Activated CD8-positive, alpha-beta memory T cell treated with anti-CD3 and anti-CD28 coated beads, Interleukin-2, amount 10 ng/mL, durations not matched to agents 7 days and 5 days (primary cell): ENCODE measurements at places on chromosomes 4 and X. TPM values are rescaled to one million over a fixed set of nuclear protein-coding genes. Genes with fewer than 3 reads are reported as not detected.

- peaks cover 2% of the 10 kb centered on the region for H3K27me3 ChIP-seq
- no peaks in the 10 kb centered on the region for H3K4me1 ChIP-seq
- no peaks in the 10 kb centered on the region for H3K36me3 ChIP-seq
- no peak overlapping the region for H3K27ac ChIP-seq
- no peak overlapping the region for H3K4me3 ChIP-seq
- DNase-seq, result peak; percentile 52
These were observed 19.2 kb downstream of the SUPT20HL2 start for GRCh38 chrX:24294619-24295018.

DNA sequence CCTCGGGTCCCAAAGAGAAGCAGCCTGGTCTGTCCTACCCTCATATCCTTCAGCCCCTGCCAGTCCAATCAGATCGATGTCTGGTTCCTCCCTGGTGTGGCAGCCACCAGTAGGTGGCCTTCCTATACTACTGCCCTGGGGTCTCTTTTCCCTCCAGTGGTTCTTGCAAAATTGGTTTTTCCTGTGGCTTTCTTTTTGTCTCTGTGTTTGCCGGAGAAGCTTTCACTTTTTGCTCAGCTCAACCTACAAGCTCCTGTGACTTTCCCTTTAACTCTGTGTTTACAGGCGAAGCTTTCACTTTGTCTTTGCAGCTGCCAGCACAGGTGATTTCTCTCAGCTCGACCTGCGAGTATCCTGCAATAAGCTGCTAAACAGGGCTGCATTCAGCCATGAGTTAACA is 46.8 kb downstream of the UGT2A3 start:
- no peaks in the 10 kb centered on the region for H3K27me3 ChIP-seq
- H3K4me3 ChIP-seq, result no peak overlapping the region
- no peaks in the 10 kb centered on the region for H3K4me1 ChIP-seq
- no peaks in the 10 kb centered on the region for H3K36me3 ChIP-seq
- H3K27ac ChIP-seq, result no peak overlapping the region
- no peak for DNase-seq

DNA sequence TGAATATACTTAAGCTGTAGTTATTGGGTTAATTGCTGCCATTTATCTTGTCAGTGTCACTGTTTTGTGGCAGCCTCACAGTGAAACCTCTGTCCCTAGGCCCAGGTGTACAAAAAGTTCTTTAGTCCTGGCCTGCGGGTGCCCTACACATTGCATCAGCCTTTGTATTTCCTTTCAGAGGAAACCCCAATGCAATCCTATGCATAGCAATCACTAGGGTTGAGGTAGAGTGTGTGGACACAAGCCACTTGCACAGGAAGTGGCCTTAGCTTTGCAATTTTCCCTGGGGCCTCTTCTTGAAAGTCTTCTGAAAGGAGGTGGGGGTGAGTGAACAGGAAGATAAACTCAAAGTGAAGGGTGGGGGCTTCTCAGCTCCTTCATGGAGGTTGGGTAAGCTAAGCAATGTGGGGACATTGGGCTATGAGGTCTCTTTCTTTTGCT is 27.8 kb downstream of the VSIG4 start:
- DNase-seq, result peak; percentile 77
- peaks cover 65% of the 10 kb centered on the region for H3K4me1 ChIP-seq
- H3K4me3 ChIP-seq, result no peak overlapping the region
- no peaks in the 10 kb centered on the region for H3K27me3 ChIP-seq

DNA sequence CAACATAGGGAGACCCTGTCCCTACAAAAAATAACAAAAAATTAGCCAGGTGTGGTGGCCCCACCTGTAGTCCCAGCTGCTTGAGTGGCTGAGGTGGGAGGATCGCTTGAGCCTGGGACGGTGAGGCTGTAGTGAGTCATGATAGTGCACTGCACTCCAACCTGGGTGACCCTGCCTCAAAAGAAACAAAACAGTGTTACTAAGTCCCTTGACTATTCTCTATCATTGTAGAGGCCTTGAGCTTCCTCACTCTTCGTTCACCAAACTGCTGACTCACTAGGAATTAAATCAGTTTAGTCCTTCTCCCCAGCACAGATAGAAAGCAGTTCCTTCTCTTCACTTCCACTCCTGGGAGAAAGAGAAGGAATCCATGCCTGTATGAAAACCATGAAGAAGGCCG is 14.5 kb downstream of the CDS1 start:
- no peaks in the 10 kb centered on the region for H3K27me3 ChIP-seq
- H3K36me3 ChIP-seq, result no peaks in the 10 kb centered on the region
- H3K4me3 ChIP-seq, result no peak overlapping the region
- no peaks in the 10 kb centered on the region for H3K4me1 ChIP-seq
- no peak for DNase-seq

DNA sequence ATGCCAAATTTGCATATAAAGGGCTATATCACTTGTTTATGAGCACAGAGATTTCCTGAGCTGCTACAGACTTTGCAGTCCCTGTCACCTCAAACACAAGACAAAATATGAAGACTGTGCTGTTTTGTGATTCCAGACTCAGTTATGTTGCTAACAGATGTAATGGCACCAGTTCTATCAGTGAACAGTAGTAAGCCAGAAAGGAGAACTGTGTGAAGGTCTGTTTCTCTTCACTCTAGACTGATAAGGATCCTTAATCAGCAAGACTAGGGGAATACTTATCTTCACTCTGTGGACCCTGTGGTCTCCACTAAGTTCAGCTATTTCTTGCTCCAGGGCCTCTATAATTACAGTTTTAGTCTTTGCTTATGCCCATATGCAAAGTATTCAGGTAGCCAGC is 82.7 kb downstream of the ANXA5 start:
- no peak overlapping the region for H3K4me3 ChIP-seq
- peaks cover 23% of the 10 kb centered on the region for H3K27me3 ChIP-seq
- H3K27ac ChIP-seq, result no peak overlapping the region
- peaks cover 2% of the 10 kb centered on the region for H3K4me1 ChIP-seq

Gene SH2D1A
- 47.0 TPM for total RNA-seq

Gene MAGEB2
- total RNA-seq, result not detected

Gene EIF1AX
- 58.4 TPM for total RNA-seq

Gene SSX2B
- total RNA-seq, result not detected

Gene ZNF732
- not detected for total RNA-seq
